Mucosa of descending colon (tissue), 3 donors: ENCODE measurements at places on chromosomes 2 and 18. TPM values are rescaled to one million over a fixed set of nuclear protein-coding genes. Genes with fewer than 3 reads are reported as not detected.

DNA sequence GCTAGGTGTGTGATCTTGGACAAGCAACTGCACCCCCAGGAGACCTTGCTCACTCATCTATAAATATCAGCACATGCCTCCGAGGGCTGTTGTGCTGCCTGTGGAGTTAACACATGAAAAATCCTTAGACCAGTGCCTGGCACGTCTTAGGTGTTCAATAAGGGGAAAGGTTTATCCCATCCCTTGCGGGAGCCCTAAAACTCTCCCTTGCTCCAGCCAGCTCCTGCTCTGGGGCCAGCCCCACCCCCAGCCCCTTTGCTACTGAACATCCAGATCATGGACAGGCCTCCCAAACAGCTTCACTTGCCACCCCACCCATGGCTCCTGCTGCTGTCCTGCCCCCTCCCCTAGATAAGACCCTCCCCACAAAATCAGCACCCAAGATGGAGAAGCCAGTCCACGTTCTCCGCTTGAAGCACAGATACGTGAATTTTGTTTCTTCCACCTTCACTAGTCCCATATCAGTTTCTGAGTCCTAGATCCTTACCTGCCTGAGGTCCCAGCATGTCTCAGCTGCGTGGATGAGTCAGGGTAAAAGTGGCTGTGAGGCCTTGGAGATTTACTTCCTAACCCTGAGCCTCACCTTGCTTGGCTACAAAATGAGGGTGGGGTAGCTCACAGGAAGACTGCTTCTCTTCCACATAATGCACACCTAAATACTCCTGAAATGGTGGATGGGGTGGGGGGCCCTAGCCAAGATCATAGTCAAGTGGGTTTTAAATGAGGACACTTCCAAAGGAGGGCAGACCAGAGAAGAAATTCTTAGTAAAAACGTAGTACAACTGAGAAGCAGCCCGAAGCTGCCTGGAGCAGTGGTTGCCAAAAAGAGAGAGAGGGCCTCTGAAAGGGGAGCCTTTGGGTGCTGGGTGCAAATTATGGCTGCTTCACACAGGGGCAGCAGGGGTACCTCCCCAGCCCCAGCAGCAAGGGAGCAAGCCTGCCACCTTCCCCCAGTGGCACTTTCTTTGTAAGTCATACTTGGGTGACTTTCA is 40.4 kb downstream of the C1QL2 start:
- DNase-seq: no peak

- DNase-seq: no peak
Observed at GRCh38 chr2:172647439-172647838, 88.2 kb upstream of the RAPGEF4 start.

Gene DHRS9
- total RNA-seq: 92.0 TPM

- DNase-seq: no peak
Observed at GRCh38 chr2:176234156-176234555, 35.1 kb upstream of the MTX2 start.

DNA sequence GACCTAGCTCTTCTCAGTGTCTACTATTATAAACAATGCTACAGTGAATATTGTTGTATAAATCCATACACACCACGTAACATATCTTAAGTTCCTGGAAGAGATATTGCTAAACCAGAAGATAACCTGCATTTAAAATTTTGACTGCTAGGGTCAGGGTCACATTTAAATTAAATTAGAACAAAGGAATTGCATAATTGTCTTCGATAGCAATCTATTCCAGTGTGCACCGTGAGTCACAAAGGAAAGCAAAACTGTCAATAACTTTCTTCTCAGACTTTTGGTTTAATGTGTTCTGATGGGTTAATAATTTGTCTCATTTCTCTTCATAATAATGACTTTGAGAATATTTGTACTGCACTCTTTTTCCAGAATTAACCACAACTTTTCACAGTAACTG is 4.2 kb downstream of the GEN1 start:
- DNase-seq: no peak

DNA sequence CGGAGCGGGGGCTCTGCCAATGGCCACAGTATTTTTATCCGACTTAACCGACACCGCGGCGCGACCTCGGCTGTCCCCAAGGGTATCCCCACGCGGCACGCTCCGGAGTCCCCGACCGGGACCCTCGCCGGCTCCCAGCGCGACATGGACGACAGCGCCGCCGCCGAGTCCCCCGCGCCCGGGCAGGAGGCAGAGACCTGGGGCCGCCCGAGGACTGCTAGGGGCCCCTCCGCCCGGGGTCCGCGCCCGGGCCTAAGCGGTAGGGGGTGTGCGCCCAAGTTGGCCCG is 468 bp downstream of the UXS1 start:
- no peak for DNase-seq
